ENCODE measurements at places on chromosomes 16 and 17.

- no peak for DNase-seq
These were observed 30.5 kb downstream of the SMPD3 start for GRCh38 chr16:68417711-68418301.

DNA sequence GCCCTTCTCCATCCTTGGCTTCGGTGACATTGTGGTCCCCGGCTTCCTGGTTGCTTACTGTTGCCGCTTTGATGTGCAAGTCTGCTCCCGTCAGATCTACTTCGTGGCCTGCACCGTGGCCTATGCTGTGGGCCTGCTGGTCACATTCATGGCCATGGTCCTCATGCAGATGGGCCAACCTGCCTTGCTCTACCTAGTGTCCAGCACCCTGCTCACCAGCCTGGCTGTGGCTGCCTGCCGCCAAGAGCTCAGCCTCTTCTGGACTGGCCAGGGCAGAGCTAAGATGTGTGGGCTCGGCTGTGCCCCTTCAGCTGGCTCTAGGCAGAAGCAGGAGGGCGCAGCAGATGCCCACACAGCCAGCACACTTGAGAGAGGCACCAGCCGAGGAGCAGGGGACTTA lies 1.5 kb downstream of the SPPL2C start:
- no peak for DNase-seq

GRCh38 chr16:11360641-11361373 lies 15.5 kb downstream of the RMI2 start:
- no peak for DNase-seq

DNA sequence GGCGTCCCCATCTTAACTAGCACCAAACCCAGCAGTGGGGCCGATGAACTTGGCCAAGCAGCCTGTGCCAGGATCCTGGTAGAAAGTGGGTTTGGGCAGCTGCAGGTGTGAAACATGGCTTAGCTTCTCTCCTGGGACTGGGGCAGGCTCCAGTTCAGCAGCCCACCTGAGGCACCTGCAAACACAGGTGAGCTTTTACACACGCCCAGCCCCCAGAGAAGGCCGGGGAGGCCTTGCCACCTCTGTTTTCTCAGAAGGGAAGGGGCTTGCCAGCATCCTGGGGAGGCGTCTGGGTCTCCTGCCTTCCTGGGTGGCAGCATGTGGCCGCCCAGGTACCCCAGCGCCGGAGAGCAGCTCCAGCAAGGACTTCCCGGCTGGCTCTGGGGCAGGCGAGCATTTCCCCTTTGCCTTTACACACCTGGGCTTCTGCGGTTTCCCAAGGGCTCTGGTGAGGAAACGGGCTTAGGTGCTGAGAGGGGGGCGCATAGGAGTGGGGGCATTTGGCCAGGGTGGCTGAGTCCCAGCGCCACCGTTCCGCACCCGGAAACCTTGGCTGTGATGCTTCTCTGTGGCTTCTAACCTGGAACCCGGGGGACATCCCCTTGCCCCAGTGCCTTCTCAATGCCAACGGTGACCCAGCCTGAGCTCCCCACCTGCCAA lies 81.6 kb upstream of the CBX4 start:
- no peak for DNase-seq

- no peak for DNase-seq
These were observed 16.2 kb downstream of the MYLK3 start for GRCh38 chr16:46731691-46732555.

GRCh38 chr16:65666132-65666941 lies 544.5 kb upstream of the CDH11 start:
- DNase-seq: no peak

- no peak for DNase-seq
These were observed 43.6 kb downstream of the TEX14 start for GRCh38 chr17:58648236-58648635.

GRCh38 chr16:9195287-9195686 lies 103.8 kb downstream of the HAPSTR1 start:
- DNase-seq: no peak

DNA sequence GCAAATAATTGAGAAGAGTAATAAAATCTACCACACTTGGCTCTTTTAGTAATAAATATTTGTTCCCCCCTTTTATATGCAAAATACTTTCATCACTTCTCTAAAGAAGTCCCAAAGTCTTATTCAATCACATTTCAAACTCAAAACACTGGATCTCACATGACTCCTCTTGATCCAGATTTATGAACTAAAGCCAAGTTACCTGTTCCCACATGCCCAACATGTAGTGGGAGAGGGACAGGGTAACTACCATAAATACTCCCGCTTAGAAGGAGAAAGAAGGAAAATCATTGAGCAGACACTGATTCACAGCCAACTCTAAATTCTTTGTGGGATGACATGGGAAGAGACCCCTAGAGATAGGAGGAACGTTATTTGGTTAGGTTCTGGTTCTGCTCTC lies 64.9 kb upstream of the PMFBP1 start:
- no peak for DNase-seq

- DNase-seq: no peak
These were observed 740.9 kb downstream of the CDH8 start for GRCh38 chr16:61295311-61295710.

GRCh38 chr16:69105501-69106361 lies at the start of gene HAS3:
Gene HAS3 (plus strand): TSS chr16:69105653. CDS start chr16:69109396, 3,743 bp downstream.
- DNase-seq: peak; percentile 69

- no peak for DNase-seq
These were observed 20.5 kb downstream of the TMEM100 start for GRCh38 chr17:55702150-55702549.

- DNase-seq: no peak
These were observed 19.3 kb downstream of the CACNG3 start for GRCh38 chr16:24275413-24275812.

DNA sequence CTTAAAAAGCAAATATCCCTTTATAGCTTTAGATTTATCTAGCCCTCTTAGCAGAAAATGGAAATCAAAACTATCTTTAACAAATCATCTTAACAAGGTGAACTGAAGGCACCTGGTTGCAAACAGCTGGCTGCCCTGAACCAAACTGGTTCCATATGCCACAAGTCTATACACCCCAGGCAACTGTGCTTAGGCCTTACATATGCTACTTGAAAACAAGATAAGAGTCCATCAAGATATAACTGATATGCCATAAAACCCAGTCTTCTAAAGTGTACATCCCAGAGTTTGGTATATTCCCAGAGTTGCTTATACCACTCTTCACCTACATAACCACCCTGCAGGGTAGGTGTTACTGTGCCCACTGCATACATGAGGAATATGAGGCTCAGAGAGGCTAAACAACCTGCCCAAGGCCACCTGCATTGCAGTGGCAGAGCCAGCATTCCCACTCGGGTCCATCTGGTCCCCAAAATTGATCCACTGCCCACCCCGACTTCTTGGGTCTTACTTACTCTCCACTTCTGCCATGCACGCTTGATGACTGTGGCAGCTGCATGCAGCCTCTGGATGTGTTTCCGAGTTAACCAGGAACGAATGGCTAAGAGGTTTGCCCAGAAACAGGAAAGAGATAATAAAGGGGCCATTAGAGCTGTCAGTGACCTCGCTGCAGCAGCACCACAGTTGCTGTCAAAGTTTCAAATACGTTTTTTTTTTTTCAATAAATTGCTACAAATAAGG lies 12.2 kb downstream of the ZNHIT3 start:
- DNase-seq: no peak

- no peak for DNase-seq
These were observed 13.0 kb upstream of the KRT19 start for GRCh38 chr17:41540921-41541625.

DNA sequence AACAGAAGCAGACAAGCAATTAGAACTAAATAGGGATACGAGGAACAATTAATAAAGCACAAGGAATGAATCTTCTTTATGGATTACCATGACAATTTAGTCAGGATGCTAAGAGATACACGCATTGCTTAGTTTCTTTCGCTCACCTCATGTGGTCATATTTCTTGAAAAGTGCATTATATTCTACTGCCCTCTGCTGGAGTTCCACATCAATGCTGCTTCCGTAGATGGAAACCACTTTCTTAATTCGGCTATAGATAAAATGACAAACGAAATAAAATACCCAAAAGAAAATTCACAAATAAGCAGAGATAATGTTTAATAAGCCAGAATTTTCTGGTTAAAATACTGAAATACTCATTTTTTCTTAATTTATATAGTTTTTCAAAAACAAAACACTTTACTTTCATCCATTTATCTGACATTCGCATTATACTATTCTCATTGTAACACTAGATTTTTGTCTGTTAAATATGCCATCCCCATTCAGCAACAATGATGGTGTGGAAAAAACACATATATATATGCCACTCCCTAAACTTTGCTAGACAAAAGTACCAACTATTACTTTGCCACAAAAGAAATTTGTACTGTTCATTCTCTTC lies 22.0 kb upstream of the PHLPP2 start:
- peak; percentile 26 for DNase-seq

- DNase-seq: no peak
These were observed 394.8 kb downstream of the SLC39A11 start for GRCh38 chr17:72697602-72698146.

- DNase-seq: no peak
These were observed 43.0 kb downstream of the IL4R start for GRCh38 chr16:27356794-27357193.

DNA sequence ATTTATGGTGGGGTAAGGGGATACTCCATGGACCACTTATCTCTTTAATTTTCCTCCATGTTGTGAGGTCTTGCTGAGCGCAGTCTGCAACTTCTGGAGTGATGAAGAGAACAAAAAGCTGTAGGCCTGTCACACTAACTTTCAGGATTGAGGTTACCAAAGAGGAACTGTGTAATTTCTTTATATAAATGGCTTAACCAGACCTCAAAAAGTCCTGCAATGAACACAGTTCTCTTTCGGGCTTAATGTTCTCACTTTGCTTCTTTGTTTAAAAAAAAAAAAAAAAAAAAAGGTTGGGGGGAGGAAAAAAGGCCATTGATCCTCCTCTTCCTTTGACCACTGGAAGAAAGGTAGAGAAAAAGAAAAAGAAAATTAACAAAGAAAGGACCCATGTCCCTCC lies 86.8 kb upstream of the SOX9 start:
- no peak for DNase-seq
